ENCODE measurements at places on chromosomes 6 and 20.

DNA sequence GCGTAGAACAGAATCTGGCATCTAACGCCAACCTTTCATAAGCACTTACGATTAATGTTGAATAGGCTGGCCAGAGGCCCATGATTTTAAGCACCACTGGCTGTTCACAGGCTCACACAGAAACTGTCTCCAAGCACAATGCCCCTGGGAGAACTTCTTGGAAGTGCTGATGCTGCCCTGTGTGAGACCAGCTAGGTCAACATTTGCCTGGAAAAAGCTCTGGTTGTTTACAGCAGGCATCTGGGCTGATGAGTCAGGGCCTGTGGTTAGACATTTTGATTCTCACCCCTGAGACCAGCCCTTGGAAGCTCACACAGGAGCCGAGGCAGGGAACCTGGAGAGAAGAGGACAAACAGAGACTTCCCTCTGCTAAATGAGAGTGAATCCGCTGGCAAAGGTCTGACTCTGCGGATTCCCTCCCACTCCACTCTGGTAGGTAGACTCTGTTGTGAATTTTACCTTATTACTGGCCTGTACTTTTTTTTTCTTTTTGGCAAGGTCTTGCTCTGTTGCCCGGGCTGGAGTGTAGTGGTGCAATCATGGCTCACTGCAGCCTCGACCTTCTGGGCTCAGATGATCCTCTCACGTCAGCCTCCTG lies 6.8 kb upstream of the SULF2 start:
- DNase-seq, result peak; percentile 78

DNA sequence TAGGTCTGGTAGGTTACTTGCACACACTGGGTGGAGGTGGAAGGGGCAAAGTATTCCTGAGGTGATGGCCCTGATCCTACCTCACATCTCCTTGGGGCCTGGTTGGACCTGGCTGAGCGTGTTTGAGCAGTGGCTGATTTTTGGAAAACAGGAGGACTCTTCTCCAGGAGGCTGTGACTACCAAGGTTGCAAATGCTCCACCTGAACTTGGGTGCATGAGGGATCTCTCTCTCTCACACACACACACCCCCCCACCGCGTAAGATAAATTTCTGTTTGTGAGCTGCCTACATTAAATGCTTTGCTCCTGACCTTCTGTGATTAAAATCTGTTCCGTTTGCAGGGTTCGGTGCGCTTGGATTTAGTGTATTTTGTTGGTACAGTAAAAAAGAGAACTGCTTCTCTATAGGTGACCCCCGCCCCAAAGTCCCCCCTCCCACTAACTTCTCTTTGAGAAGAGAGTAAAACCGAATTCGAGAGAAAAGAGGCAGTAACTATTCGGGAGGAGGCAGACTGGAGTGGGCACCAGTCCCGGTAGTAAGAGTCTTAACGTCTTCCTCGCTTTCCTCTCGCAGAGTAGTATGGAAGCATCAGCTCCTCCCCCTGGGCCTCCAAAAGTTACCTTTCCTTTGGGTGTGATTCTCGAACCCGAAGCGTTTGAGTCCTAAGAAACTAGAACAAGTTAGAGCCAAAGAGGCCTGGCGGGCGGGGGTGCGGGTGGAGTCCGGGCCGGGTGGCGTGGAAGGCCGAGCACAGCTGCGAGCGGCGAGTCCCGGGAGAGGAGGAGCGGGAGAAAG lies 585 bp upstream of the DSE start:
- peak; percentile 10 for DNase-seq

DNA sequence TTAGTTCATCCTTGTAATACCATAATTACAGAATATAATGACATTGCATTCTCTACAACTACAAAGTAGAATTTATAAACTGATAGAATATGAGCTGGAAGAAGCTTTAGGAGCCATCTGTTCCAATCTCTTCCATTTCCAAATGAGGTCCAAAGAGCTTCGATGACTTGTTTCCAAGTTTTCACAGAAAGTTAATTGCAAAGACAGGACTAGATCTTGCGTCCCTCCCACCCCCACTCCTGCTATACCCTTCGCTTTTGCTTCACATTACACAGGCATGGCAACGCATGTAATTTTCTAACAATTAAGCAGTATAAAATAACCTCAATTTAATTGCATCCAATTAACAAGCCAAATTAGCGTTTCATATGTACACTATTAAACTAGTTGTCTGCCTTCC lies 7.0 kb downstream of the HIVEP2 start:
- no peak for DNase-seq

DNA sequence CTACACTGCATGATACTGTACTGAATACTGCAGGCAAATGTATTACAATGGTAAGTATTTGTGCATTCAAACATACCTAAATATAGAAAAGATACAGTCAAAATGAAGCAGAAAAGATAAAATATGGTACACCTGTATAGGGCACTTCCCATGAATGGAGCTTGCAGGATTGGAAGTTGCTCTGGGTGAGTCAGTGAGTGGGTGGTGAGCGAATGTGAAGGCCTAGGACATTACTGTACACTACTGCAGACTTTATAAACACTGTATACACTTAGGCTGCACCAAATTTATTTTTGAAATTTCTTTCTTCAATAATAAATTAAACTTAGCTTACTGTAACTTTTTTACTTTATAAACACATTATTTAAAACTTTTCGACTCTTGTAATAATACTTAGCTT lies 213.1 kb downstream of the ATXN1 start:
- no peak for DNase-seq

DNA sequence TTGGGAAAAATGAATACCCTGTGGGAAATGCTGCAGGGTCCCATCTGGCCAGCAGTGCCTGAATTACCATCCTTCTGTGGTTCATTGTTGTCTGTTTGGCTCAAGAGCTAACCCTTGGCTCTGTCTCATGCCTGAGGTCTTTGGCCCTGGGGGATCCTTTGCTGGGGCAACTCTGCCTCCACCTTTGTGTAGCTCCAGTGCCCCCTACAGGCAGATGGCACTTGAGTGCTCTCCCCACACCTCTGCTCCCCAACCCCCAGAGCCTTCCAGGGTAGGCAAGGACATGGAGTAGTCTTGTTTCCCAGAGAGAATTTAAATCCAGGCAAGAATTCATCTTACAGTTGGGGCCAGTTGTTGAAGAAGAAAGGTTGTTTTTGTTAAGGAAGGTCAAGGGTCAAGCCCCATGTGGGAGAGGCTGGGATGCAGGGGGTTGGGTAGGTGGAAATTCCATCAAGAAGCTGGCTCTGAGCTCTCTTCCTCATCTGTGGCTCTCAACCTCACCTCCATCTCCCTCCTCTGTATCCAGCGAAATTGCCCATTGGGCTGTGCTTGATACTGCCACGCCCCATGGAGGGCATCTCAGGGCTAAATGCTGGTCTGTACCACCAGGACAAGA lies 44.2 kb downstream of the ZNF831 start:
- DNase-seq, result peak; percentile 43

GRCh38 chr6:154579485-154579884 lies 69.0 kb upstream of the CNKSR3 start:
- no peak for DNase-seq

- no peak for DNase-seq
Observed at GRCh38 chr20:15047042-15047441, 709.6 kb upstream of the FLRT3 start.

DNA sequence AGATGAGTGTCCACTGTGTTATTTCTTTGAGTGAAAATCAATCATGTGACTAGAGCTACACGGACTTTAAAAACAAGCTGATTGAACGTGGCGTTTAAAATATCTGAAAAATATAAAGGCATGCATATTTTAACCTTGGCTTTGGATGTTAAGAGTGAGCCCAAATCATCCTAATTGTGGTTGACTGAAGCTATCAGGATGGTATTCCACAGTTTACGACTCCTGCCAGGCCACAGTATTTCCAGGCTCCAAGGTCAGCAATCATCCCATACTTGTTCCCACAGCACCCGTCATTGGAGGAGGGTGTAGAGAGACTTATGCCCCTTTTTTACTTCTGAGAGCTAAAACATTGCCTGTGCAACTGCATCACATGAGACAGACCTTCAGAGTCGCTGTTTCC lies 43.2 kb upstream of the TMX4 start:
- DNase-seq, result no peak

GRCh38 chr6:89360415-89360999 lies 8.0 kb upstream of the UBE2J1 start:
- DNase-seq, result peak; percentile 49

All from GM03348 (cell line).